Foreskin keratinocyte (primary cell): ENCODE measurements at places on chromosomes 3 and 15.

- no peak for DNase-seq
These were observed 6.6 kb upstream of the ATP10A start for GRCh38 chr15:25869701-25870100.

GRCh38 chr3:146589899-146590508 is 15.1 kb downstream of the PLSCR5 start:
- DNase-seq = no peak

- DNase-seq = no peak
These were observed 35.4 kb downstream of the SAXO2 start for GRCh38 chr15:82298032-82298431.

DNA sequence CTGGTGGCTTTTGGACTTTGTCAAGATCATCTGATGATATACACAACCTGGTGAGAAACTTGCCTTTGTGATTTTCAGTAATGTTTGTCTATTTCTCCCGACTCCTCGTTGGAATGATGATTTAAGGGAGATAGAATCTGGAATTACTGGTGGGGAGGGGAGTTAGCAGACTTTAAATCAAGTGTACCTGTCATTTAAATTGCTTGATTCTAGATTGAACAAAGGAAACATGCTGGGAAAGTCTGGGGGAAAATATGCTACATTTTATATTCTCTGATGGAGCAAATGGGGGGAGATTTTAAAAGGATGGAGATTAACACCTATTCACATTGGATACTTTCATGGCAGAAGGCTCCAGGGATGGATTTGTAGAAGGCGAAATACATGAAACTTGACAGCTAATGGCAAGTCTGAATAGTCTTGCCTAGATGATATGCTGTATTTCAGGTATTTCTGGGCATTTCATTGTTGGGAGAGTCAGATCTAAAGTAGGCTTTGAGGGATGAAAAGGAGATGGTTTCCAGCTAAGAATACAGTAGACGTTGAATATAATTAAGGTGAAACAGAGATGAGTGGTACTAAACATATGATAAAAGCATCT is 189.1 kb upstream of the PDZRN3 start:
- DNase-seq = no peak

DNA sequence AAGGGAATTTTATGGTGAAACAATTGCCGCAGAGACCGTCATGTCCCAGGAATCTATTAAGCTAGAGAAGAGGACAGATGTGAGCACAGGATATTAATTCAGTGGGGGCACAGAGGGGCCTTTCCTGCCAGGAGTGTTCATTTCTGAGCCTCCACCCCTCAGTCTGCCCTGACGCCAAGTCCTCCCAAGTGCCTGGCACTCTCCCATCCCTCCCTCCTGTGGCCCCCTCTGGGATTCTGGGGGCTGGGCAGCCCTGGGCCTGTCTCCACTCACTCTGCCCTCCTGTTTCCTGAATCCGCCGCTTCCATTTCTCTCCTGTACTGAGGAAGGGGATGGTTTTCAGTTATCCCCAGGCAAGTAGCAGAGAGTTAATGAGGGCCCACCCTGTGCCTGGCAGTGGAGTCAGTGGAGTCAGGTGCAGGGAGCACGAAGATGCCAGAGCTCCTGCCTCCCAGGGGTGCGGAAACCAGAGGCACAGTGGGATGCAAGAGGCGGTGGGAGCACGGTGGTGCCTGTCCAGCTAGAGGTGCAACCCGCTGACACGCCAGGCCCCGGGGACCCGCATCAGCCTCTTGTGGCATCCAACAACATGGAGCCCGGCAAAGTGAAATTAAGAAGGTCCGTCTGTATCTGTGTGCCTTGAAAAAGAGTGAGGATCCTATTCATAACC is 212.5 kb downstream of the XXYLT1 start:
- DNase-seq = no peak

- no peak for DNase-seq
These were observed 53.0 kb upstream of the STXBP5L start for GRCh38 chr3:120854908-120855526.

DNA sequence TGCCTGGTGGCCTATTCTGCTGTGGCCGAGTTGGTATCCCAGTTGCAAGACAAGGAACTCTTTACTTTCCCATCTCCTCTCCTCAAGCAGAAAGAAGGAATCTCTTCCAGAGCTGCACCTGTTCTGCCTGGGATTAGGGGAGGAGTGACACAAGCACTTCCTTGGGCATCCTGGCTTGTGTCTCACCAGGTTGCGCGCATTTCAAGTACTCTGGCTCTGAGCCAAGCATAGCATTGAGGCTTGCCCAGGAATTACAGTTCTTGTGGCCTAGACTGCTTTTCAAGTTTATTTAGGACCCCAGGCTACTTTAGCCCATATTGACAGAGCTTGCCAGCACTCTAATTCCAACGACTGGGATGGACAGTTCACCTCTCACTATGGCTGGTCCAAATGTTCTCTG is 150.5 kb downstream of the RSRC1 start:
- no peak for DNase-seq

DNA sequence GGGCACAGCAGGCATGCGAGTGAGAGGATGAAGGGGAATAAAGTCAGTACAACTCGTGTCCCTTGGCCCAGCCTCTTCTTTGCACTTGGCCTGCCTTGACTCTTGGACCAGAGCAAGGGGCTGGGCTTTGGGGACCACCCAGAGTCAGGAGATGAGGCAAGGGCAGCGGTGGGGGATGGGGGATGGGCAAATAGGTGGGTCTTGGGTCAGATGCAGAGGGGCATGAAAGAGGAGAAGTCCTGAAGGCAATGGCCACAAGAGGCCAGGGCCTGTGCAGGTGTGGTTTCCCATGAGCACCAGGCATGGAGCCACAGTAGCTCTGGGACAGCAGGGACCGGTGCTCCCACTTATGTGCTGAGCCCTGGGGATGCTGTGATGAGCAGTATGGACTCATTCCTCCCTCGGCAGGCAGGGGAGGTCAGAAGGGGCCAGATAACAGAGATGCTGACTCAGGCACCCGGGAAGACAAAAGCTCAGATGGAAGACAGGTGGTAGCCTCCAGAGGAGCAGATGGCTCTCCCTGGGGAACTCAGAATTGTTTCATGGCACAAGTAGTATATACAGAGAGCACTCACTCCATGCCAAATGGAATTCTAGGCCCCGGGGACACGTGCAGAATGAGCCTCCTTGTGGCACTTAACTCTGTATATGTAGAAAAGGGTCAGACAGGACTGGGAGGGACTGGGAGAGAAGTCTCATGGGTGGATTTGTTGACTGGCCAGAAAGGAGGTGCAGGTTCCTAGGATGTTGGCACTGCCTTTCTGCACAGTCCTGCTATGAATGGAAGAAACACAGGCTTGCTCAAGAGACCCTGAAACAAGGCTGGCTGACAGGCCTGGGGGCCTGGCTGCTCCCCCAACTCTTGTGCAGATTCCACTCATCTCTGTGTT is 14.3 kb downstream of the ZBTB47 start:
- no peak for DNase-seq

GRCh38 chr3:52341123-52341522 is 25.0 kb downstream of the DNAH1 start:
- no peak for DNase-seq
